Prostate gland (tissue), 2 donors: ENCODE measurements at places on chromosomes 12 and 14.

DNA sequence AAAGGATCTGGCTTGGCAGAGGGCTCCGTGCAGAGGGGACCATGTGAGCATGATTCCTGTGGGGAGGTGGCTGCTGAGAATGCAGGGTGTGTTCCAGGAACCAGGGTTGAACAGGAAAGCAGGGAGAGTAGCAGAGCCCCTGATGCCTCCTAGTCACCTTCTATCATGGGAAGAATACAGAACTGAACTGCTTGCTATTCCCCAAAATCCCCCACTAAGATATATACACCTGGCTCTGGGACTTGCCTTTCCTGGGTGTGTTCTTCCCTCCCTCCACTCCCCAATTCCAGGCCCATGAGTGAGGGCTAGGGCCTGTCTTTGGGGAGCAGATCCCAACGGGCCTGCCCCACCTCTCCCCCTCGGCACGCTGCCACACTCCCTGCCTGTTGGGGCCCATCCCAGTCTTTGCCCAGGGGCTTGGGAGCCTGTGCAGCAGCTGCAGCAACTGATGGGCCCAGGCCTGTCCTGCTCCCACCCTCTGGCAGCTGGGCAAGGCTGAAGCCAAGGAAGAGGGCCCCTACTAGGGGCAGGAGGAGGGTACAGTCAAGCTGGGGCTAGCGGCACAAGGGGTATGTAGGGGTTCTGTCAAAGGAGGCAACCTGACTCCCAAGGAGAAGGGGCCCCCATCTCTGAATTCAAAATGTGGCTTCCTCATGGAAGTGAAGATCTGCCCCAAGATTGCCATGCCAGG, 3.2 kb downstream of the AJUBA start:
- peak; percentile 77 for DNase-seq

DNA sequence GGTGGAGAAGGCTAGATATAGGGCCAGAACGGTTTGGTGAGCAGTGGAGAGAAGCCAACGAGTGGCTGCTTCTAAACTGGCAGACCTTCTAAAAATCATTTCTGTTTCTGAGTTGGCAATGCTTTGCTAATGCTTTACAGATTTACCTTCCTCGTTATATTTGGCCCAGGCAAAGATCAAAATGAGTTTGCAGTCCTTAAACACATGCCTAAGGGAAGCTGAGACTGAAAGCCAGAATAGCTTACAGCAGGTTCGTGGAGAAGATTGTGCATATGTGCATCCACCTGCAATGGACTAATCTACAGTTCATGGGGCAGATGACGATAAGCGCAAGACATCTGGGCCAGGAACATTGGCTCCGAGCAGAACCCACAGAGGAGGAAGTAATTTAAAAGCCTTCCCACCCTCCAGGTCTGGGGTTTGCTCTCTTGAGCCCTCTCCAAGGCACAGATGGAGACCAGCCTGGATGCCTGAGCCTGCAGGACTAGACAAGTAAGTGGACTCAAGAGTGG, 99.4 kb downstream of the NINJ2 start:
- DNase-seq = no peak

- DNase-seq = no peak
Observed at GRCh38 chr12:49708851-49709250, 1.6 kb upstream of the FMNL3 start.

GRCh38 chr14:90445011-90445410, 48.2 kb downstream of the CALM1 start:
- DNase-seq = no peak

GRCh38 chr14:53470351-53471043, 317.4 kb upstream of the DDHD1 start:
- DNase-seq = peak; percentile 47

DNA sequence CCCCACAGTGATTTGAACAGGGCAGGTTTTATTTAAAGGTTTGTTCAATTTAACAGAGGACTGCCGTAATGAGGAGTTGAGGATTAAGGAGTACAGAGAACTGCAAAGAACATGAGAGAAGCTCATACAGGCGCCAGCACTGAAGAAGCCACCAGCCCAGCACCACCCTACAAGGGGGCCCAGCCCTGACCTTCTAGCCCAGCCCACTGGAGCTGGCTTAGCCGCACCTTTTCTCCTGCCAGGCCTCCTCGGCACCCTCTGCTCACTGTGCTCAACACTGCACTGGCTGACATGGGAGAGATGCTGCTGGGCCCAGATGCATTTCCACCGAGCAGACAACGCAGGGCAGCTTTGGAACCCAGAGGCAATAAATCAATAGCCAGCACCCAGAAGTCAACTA, 36.5 kb upstream of the SFSWAP start:
- no peak for DNase-seq

- no peak for DNase-seq
Observed at GRCh38 chr12:97038834-97039233, 131.8 kb downstream of the NEDD1 start.

DNA sequence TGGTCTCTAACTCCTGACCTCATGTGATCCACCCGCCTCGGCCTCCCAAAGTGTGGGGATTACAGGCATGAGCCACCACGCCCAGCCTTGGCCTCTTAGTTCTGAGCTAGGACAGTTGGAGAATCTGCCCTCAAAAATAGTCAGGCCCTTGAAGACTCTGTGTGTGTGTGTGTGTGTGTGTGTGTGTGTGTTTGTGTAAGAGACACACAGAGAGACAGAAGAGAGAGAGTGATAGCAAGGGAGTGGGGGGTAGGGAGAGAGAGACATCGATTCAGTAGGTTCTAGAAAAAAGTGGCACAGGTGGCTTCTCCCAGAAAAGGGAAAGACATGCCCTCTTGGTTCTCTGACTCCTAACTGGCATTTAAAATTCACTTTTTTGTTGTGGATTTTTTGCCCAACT, 5.4 kb downstream of the HNF1A start:
- no peak for DNase-seq

DNA sequence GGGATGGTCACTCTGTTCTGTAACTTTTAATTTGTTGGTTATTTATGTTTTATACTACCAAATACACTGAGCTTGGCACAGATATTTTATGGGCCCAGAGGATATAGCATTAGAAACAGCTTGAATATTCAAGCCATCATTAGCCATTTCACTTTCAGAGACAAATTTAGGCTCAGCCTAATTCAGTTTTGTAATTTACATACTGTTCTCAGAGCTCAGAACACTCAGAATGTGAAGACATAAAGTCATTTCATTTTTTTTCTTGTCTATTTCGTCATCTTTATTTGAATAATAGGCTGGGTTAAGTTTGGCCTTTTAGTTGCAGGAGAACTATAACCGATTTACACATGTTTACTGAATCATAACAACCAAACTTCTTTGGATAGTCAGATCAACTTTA, 361.7 kb downstream of the SNAPC1 start:
- no peak for DNase-seq

DNA sequence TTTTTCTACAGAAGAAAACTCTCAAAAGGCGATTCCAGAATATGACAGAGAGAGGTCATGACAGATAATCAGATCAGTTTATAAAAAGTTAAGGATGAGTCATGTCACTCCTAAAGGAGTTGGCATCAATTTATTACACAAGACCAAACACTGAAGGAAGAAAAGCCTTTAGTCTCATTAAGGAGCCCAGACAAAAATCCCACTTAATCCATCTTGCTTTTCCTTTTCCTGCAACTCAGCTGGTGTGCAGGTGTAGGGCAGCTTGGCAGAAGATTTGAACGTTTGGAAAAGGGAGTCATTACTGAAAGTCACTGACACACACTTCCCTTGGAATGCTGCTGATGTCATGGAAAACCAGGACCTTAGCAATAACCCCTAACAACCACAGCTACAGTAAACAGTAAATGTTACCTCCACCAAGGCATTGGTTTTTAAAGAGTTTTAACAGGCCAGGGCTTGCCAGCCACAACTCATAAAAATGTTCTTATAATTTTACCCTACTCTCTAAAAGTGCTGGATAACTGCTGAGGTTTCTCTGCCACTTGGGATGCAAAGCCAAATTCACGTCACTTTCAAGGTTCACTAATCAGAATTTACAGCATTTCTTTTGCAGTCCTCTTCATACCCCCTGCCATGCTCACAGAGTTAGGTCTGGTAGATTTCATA, 320.6 kb downstream of the RAD51B start:
- peak; percentile 89 for DNase-seq

DNA sequence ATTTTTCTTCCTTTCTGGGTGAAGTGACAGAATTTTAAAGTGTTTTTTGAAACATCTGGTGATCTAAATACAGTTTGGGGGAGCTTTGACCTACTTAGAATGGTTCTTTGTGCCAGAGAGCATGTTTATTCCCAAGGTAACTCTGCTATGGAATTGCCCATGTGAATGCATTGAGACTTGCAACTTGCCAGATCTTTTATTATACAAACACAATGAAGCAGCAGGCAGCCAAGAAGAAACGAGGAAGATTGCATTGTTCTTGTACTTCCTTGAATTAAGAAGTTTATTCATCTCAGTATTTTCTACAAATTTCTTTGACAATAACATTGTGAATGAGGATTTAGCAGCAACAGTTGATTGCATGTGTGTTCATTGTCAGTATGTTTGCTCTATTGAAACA, 55.5 kb downstream of the FGD4 start:
- peak; percentile 19 for DNase-seq

DNA sequence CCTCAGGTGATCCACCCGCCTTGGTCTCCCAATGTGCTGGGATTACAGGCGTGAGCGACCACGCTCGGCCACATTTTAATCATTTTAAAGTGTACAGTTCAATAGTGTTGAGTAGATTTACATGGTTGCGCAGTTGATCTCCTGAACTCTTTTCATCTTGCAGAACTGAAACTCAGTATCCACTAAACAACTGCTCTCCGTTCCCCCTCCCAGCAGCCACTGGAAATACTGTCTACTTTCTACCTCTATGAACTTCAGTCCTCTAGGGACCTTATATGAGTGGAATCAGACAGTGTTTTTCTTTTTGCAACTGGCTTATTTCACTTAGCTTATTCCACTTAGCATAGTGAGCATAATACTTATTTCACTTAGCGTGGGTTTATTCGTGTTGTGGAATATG, 53.7 kb downstream of the KCTD10 start:
- DNase-seq = no peak

DNA sequence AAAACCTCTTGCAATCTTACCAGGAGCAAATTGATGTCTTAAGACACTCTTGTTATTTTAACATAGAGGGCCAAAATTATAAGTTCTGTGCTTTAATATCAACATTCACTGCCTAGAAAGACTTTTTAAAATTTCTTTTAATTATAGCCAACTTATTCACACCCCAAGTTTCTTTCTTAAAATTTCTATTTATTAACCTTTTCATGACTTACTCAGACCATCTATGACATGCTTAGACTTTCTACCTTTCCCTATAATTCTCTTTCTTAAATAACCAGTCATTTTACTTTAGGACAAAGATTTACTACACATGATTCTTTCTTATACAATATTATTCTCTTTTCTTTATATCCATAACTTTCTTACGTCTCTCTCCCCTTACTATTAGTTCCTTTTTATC, 220.4 kb downstream of the NUBPL start:
- DNase-seq = no peak

DNA sequence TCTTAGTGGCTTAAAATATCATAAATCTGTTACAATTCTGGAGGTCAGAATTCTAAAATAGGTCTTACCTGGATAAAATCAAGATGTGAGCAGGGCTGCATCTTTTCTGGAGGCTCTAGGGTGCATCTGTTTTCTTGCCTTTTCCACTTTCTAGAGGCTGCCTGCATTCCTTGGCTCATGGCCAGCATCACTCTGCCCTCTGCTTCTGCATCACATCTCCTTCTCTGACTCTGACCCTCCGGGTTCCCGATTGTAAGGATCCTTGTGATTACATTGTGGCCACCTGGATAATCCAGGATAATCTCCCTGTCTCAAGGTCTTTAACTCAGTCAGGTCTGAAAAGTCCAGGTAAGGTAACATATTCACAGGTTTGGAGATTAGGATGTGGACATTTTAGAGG, 11.0 kb upstream of the BMP4 start:
- DNase-seq = no peak

- DNase-seq = no peak
Observed at GRCh38 chr12:31631023-31631724, 28.3 kb upstream of the ETFBKMT start.

- DNase-seq = no peak
Observed at GRCh38 chr14:24514209-24514608, 6.1 kb upstream of the CMA1 start.

- DNase-seq = peak; percentile 69
Observed at GRCh38 chr12:6312529-6313325, 2.2 kb downstream of the PLEKHG6 start.

DNA sequence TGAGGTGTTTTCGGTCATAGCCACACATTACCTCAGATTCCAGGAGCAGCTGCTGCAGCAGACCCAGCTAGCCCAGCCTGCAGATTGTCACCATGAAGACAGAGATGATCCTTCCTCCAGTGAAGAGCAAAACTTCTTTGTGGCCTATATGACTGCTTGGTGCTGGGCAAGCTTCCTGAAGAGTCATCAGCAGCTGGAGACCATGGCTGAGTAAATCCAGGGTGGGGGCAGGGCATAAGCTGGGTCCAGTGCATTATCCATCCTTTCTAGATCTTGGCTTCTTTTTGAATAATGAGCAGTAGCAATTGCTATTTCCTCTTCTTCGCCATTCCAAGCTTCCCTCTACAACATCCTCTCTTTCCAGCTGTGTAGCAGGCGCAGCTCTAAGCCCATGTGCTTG, 373.1 kb upstream of the DDHD1 start:
- DNase-seq = no peak

- DNase-seq = no peak
Observed at GRCh38 chr12:66352197-66352596, 49.9 kb downstream of the HELB start.

DNA sequence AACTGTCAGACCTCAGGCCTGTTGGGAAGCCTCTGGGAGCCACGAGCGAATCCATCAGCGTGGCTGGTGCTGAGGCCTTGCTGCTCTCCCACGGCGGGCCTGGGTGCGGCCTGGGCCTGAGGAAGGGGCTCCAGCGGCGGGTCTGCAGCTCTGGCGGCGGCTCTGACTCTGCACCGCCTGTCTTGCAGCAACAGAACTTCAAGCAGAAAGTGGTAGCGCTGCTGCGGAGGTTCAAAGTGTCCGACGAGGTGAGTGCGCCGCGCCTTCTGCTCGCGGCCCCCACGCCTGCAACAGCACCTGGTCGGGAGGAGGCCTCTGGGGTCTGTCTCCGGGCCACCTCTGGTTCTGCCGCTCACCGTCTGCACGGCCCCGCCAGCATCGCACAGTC, 28.7 kb upstream of the TEX22 start:
- DNase-seq = no peak

- no peak for DNase-seq
Observed at GRCh38 chr12:12086973-12087692, 16.4 kb downstream of the BCL2L14 start.
